Heart right ventricle (tissue), 16 donors: ENCODE measurements at places on chromosomes 13 and 19.

- DNase-seq: no peak
Observed at GRCh38 chr13:102817907-102818306, 19.0 kb downstream of the BIVM start.

DNA sequence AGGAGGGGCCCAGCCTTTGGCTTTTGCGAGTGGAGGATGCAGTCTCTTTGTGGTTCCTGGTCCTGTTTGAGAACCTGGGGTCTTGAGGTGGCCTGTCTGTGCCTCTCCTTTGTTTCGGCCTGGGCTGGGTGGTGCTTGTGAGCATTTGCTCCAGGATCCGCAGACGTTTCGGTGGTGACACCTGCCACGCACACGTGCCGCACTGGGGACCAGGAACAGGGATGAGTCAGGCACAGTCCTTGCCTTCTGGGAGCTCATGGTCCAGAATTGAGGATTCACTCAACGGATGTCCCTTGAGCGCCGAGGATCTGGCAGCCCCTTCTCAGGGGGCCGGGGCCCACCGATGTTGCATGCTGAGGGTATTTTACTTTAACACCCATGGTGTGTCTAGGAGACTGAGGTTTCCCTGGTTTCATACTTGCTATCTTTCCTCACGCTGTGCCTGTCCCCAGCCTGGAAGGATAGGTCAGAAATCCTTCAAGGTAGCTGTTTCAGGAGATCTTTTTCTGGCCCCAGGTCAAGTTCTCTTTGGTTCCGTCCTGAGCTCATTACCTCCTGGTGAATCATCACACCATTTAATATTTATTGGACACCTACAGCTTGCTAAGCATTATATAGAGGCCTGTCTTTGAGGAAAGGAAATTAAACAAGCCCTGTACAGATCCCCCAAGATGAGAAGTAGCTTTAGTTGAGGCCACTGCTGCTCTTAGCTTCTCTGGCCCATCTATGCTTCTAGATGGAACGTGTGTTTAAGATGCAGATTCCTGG lies 5.1 kb downstream of the HDGFL2 start:
- no peak for DNase-seq

DNA sequence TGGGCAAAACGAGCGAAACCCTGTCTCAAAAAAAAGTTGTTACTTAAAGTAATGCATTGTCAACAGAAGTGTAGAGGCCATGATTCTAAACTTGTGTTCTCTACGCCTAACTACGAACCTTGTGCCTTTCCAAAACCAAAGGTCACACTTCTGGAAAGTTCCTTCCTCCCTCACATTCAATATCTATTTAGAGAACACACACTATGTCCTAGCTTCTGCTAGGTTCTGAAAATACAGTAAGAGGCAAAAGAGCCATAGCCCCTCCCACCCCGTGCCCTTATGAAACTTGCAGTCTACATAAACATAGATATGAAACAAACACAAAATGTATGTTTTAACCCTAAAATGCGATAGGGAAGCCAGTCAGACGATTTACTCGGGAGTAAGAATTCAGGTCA lies 36.4 kb downstream of the RNF6 start:
- no peak for DNase-seq

- DNase-seq: peak; percentile 78
Observed at GRCh38 chr13:20127562-20128458, 33.0 kb downstream of the GJA3 start.

DNA sequence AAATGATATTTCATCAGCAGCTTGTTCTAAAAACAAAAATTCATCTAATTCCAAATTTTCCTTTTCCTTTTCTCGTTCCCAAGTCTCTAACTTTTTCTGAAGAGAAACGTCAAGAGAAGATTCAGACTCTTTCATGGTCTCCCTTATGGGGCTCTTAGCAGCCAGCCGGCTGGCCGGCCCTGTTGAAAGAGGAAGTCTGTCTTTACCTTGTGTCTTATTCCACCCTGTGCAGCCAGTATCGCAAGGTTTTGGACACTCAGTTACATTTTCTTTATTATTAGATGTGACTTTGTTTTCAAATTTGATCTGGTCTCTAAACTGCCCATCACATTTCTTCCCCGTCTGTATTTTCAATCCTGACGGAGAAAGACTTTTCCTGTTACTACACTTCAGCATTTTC lies 142.3 kb downstream of the RNF17 start:
- DNase-seq: no peak

- DNase-seq: no peak
Observed at GRCh38 chr13:69324090-69324886, 783.3 kb upstream of the ATXN8OS start.

DNA sequence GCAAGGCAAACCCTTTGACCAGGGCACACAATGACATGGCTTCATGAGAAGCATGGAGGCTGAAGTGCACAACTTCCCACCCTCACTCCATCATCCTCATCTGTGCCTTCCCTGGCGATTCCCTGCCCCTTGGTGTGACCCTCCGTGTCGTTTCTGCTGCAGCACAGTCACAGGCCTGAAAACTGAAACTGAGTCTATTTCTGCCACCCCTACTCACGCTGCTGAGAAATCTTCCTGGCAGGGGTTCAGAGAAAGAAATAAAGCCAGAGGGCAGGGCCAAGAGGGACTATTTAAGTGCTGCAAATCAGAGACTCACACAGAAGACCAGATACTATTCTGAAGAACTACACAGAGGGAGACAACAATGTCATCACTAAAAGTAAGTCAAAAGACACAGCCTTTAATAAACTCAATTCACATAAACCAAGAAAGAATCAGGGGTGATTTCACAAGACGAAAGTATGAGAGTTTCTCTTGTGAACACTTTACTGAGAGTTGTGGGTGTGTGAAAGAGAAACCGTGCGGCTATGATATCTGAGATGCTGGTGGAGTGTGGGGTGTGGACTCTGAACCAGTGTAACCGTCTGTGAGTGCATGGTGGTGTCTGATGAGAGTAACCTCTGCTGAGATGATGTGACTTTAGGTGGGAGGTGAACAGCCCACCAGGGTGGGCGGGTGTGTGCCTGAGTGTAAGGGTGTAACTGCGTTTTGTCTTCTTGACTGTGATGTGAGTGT lies 23.5 kb downstream of the LGALS16 start:
- DNase-seq: no peak

- no peak for DNase-seq
Observed at GRCh38 chr13:36108954-36109353, 22.2 kb downstream of the DCLK1 start.
